Breast epithelium (tissue), 4 donors: ENCODE measurements at places on chromosomes 7 and 10. TPM values are rescaled to one million over a fixed set of nuclear protein-coding genes. Genes with fewer than 3 reads are reported as not detected.
A peak's percentile ranks its signal among the peaks of the same experiment; 100 is the strongest.

Gene FLNC
- 6.0 TPM for total RNA-seq

Gene NUTM2B
- total RNA-seq: 0.16 TPM

Gene ATP6V0E2
- total RNA-seq: 18.4 TPM

GRCh38 chr10:68043030-68043429 lies 32.1 kb downstream of the HERC4 start:
- H3K4me3 ChIP-seq: no peak overlapping the region
- H3K4me1 ChIP-seq: no peaks in the 10 kb centered on the region
- no peaks in the 10 kb centered on the region for H3K36me3 ChIP-seq
- no peak overlapping the region for H3K27ac ChIP-seq

Gene ZNF365
- 0.16 TPM for total RNA-seq

Gene ITPRID1
- not detected for total RNA-seq

- H3K27me3 ChIP-seq: no peaks in the 10 kb centered on the region
- DNase-seq: no peak
- H3K27ac ChIP-seq: peak overlapping the region; percentile 84
- peaks cover 6% of the 10 kb centered on the region for H3K4me1 ChIP-seq
- no peaks in the 10 kb centered on the region for H3K36me3 ChIP-seq
- H3K4me3 ChIP-seq: peak overlapping the region; percentile 34
These were observed 76.7 kb upstream of the HABP2 start for GRCh38 chr10:113476191-113476590.

DNA sequence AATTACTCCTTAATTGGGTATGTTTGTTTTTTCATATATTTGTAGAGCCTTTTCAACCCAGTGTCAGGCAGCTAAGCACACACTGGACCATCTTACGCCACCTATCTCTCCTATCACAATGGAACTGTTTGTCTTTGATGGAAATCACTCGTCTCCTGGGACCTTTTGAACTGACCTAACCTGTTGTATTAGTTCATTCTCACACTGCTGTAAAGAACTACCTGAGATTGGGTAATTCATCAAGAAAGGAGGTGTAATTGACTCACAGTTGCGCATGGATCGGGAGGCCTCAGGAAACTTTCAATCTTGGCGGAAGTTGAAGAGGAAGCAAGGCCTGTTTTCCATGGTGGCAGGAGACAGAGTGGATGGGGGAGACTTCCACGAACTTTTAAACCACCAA lies 182.0 kb downstream of the TCERG1L start:
- H3K4me1 ChIP-seq: no peaks in the 10 kb centered on the region
- DNase-seq: no peak
- no peak overlapping the region for H3K4me3 ChIP-seq
- no peak overlapping the region for H3K27ac ChIP-seq
